ENCODE measurements at places on chromosomes 13 and 19.

DNA sequence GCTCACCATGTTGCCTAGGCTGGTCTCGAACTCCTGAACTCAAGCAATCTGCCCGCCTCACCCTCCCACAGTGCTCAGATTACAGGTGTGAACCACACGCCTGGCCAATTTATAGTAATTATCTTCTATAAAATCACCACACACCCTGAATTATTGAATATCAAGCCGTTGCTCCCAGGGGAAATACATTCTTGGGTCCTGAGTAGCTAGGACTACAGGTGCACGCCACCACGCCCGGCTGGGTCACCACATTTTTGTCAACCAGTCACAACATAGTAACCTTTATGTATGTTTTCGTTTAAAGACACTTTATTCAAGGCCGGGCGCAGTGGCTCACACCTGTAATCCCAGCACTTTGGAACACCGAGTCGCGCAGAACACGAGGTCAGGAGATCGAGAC, 8.3 kb downstream of the CBLC start:
- DNase-seq: no peak

- no peak for DNase-seq
These were observed 15.8 kb upstream of the UBE2S start for GRCh38 chr19:55423225-55424005.

DNA sequence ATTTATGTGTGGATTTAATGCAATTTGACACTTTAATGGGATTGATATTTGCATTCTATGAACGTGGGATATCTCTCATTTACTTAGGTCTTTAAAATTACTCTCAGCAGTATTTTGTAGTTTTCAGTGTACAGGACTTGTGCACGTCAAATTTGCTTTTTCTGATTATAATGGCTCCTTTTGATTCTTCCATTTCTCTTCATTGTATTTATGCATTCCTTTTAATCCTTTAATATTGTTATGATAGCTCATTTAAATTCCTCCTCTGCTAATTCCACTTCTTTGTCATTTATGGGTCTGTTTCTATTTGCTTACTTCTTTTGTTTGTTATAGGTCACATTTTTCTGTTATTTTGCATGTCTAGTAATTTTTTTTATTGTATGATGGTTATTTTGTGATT, 226.6 kb downstream of the ATP8A2 start:
- no peak for DNase-seq

DNA sequence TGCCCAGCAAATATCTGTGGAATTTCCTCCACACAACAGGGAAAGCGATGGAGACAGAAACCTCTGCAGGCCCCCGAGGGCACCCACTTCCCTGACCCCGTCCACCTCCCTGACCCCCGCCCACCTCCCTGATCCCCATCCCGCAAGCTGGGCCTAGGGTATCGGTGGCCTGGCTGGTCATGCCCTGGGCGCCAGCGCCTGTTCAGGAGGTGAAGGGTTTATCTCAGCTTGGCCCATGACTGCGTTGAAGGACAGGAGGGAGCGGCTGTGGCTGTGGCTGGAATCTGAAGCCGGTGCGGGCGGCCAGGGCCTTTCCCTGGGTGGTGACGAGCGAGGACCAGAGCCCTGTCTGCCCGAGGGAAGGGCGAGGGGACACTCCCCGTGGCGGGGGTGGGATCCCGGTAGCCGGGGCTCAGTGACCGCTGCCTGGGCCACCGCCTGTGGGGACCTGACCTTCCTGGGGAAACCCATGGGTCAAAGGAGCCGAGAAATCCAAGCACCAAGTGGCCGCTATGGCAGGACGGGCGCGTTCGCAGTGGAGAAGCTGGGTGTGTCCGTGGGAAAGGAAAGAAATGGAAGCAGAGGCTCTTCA, 20.7 kb downstream of the GAS6 start:
- DNase-seq: no peak

DNA sequence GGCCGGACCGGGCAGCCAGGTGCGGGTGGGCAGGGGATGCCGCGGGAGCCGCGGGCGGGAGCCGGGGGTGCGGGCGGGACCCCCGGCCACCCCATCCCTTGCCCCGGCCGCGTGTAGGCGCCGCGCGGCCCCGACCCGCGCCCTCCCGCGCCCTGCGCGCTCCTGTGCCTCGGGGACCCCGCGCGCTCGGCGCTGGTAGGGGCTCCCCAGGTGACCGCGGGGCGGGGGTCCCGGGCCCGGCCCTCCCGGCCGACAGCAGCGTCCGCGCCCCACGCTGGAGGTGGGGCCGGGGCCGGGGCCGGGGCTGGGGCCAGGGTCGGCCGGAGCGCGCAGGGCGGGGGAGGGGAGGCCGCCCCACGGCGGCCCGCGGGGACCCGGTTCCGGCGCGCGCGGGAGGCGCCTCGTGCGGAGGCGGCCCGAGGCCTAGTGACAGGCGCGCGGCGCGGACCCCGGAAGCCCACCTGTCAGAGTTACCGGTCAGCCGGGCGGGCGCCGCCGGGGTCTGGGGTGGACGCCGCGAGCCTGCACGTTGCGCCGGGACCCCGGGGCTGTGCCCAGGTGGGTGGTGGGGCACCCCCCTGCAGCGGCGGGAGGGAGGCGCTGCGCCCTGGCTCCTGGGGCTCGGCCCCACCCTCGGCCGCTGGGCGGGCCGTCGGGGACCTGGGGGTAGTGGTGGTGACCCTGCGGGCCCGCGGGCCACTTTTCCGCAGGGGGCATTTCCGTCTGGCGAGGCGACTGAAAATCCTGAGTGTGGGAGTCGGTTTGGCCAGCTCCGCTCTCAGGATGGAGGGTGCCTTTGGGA, 518 bp downstream of the TFDP1 start:
- peak; percentile 24 for DNase-seq

- DNase-seq: no peak
These were observed 6.3 kb upstream of the REXO1 start for GRCh38 chr19:1854542-1855039.

GRCh38 chr19:3479834-3480215, 500 bp downstream of the SMIM24 start:
- DNase-seq: no peak

GRCh38 chr19:48819366-48819816, 8.6 kb upstream of the BCAT2 start:
- no peak for DNase-seq

DNA sequence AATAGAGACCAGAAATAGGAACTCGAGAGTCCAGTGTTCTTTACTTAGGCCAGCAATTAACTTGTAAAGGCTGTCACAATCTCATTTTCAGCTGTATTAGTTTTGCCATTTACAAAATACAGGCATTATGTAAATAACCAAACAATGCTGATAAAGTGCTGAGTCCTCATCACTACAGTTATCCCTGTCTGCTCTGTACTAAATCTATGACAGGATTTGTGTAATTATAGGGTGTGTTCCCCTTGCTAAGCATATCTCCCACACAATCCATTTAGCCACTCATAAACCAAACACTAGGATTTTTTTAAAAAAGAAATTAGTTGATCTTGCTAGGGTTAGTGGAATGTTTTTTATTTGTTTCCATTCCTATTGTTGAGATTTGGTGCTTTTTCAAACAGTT, 23.2 kb downstream of the PDX1 start:
- DNase-seq: no peak

DNA sequence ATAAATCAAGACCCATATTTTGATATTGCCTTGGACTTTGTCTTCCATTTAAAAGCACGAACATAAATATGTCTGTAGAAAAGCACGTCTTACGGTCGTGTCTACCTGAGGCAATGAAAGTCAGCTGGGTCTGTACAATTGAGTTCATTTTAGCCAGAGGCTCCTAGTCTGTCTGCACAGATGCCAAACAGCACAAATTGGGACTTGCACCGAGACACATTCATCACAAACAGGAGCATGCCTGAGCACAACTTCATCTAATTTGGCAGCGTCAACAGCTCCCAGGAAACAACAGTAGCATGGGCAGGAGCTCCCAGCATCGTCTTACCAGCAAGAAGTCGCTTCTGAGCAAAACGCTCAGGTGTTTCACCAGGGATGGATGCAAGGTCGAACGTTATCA, 687.0 kb downstream of the EFNB2 start:
- no peak for DNase-seq

GRCh38 chr13:50631041-50631440, 212.5 kb downstream of the DLEU7 start:
- DNase-seq: no peak

DNA sequence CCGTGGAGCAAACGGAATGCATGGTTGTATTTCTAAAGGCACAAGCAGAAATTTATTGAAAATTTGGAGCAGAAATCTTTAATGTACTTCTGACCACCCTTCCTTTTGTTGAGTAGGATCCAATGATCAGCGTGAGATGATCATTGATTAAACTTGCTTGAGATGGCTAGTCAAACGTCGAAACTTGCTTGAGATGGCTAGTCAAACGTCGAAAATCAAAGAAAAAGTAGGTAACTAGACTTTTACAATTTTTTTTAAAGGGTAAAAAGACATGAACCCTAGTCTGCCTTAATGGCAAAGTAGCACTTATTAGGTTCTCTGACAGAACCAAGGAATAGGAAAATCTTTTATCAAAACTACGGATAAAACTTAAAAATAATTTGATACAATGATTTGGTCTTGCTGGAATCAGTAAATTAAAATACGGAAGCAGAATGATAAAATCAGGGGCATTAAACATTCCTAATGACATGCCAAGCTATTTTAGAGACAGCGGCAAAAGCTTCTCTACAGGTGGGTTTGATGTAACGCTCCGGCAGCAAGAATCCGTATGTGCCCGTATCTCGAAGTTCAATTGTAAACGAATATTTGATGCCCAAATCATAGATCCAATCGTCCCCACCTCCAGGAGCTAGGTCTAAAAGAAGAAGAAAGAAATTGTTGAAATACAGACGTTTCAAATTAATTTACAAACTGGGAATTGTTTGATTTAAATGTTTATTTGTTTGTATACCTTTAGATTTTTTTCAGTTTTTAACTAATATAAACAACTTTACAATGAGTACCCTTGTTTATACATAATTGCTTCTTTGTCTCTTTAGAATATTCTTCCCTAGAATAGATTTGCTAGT, 841 bp upstream of the ZC3H13 start:
- no peak for DNase-seq

DNA sequence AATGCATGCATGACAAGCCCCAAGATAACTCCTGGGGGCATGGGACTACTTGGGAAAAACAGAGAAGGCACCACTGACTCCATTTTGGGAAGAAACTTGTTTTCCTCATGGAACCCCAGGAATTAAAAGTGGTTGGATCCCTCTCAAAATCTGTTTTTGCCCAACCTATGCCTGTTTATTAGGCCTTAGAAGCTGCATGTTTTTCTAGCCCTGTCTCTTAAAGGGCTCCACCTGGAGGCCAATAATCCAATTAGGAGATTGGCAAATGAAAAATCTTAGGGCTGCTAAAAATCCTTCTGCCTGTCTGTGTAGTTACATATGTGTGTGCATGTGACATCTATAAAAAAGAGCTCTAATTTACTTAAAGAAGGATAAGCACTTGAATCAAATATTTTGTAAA, 26.9 kb downstream of the MED4 start:
- DNase-seq: no peak

DNA sequence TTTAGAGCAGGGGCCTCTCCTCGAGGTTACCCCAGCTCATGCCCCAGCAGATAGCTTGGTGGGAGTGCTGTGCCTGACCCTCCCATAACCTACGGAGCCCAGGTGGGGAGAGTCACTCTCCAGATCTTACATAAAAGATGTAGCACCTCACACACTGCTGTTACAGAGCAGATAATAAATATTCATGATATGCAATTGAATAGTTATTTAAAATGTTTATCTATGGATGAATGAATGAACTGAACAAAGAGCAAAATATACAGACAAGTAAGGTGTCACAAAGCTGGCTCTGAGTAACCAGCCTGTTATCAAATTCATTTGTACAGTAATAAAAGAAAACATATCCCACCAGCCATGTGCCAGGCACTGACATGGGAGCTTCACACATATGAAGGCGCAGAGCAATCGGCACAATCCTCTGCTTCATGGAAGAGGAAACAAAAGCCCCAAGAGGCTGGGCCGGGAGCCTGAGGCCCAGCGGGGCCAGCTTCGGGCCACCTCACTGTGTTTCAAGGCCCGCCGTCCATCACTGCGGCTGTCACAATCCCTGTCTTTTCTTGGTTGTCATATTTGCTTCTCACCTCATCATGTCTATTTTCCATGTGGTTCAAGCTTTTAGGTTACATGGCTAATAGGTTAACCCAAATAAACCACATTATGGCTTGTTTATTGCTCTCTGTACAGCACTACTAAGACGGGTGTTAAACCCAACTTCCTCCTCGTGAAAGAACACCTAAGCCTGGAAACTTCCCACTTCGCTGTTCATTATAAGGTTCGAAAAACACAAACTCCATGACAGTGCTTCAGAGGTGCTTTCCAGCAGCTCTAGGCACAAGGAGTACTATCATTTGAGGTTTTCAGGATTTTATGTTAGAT, 78.4 kb downstream of the IRS2 start:
- DNase-seq: no peak

- DNase-seq: no peak
These were observed 8.0 kb downstream of the IRF3 start for GRCh38 chr19:49657493-49658138.

GRCh38 chr19:17796013-17796837, 1.3 kb downstream of the B3GNT3 start:
- DNase-seq: no peak

DNA sequence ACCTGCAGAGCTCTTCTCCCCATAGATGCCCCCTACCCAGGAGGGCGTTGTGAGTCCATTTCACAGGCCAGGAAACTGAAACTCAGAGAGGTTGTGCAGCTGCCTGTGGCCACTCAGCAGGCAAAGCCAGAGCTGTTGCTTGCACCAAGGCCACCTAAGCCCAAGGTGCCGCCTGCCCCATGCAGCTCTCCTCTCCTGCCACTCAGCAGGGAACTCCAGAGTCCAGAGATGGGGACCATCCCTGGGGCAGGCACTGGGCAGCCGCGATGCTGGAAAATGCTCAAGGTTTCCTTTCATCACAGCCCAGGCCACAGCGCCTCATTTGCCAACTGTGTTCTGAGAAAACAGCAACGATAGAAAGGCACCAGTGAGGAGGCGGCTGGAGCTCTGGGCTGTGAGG, 41.0 kb upstream of the PEPD start:
- no peak for DNase-seq

DNA sequence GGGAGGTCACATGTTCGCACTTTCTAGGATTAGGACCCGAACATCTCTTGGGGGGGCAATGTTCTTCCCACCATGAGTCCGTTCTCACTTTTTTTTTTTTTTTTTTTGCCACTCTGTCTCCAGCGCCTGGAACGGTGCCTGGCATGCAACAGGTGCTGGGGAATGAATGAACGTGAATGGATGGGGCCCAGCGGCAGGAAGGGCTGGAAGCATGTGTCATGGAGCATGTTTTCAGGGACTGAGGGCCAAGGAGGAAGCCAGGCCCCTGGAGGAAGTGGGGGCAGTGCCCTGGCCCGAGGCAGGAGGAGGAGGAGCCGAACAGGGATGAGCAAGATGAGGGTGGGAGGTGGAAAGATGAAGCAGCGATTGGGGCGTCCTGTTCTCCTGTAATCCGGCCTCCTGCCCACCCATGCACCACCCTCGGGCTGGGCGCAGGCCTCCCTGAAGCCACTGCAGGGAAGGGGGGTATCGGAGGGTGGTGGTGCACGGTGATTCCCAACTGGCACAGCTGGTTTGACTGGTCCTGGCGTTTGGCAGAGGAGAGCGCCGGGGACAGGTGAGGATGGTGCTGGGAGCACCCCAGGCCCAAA, 8.8 kb upstream of the SULT2B1 start:
- DNase-seq: no peak

All from stimulated activated CD4-positive, alpha-beta T cell treated with anti-CD3 and anti-CD28 coated beads, TNF-alpha, amount 100 ng/mL, for 4 hours (primary cell).